ENCODE measurements at places on chromosomes 1 and 21.

DNA sequence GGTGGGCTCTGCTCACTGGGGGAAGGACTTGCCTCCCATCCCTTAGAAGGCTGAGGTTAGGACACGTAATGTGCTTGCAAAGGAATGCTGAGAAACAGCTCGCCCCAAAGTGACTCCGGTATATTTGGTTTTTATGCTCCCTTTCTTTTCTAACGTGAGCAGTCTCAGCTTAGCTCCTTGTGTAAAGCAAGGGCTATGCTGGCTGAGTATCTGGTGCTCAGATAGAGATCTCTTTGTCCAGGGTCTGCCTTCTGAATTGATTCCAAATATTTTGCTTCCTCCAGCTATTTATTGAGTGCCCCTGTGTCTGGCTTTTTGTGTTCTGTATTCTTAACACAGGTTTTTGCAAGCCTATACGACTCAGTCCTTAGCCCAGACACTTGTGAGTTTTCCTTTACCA lies 94.5 kb upstream of the ARTN start:
- no peak for DNase-seq

DNA sequence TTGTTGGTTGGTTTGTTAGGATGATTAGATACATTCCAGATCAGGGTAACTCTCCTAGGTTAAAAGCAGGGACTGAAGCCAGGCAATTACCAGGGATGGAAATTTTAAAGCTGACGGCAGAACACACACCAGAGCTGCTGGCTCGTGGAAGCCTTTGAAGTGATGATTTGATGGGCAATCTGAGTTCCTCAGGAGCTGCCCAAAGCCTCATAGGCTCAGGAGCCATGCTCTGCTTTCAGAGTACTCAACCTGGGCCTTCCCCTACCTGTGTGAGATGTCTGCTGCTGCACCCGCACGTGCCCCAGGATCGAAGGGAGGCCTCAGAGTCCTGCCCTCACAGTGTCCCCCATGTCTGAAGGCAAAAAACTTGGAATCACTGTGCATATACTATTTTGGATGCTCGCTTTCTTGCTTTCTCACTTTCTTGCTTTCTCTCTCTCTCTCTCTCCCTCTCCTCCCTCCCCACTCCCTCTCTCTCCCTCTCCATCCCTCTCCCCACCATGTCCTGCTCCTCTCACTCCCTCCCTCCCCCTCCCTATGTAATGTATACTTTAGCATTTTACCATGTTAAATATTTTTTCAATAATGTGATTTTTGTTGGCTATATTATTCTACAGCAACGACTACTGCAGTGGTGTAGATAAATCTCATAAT lies 18.0 kb downstream of the MGST3 start:
- no peak for DNase-seq

DNA sequence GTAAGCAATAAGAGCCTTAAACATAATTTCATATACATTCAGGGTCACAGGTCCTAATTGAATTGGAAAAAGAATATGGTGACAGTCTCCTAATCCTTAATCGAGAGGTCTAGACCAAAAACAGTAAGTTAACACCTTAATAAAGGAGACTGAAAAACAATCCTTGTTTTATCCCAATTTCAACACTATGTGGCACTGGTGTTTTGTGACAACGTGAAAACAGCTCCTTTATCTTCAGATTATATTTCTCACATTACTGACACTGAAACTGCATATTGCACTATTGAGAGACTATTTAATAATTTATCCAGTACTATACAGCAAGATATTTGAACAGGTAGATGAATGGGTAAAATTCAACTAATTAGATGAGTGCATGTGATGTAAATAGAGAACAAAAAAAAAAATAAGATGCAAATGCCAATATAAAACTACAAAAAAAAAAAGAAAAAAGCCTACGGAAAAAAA lies 34.1 kb downstream of the TP53BP2 start:
- DNase-seq, result no peak

DNA sequence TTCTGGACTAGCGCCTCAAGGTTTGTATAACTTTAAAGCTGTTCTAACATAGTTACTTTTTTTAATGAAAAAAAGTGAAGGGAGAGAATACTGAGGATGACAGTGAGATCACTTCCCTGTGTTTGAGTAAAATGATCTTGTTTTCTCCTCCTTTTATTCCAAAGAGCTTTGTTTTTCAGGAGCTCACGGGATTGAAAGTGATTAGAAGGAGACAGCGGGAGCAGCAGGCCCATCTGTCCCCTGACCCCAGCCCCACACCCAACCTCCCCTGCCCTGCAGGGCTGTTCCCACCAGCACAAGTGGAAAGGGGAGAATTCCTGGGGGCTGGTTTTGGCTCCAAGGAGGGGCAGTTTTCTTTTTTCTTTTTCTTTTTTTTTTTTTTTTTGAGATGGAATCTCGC lies 2.1 kb upstream of the DNMT3L start:
- DNase-seq, result no peak
